ENCODE measurements at places on chromosomes 6 and 20.

DNA sequence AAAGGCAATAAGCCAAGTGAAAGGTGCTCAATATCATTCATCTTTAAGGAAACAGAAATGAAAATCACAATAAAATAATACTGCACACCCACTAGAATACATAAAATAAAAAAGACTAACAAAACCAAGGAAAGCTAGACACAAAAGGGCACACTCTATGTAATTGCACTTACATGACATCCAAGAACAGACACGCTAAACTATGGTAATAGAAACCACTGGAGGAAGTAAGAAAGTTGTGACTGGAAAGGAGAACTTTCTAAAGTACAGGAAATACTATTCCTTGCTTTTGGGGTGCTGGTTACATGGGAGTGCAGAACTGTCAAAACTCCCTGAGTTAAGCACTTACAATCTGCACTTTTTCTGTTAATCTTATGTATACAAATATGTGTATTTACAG is 253.7 kb upstream of the RUNX2 start:
- no peak for DNase-seq

- no peak for DNase-seq
Measured at GRCh38 chr6:152206072-152206818, 398.8 kb downstream of the ESR1 start.

GRCh38 chr6:34229877-34230276 is 6.8 kb upstream of the HMGA1 start:
- DNase-seq, result no peak

DNA sequence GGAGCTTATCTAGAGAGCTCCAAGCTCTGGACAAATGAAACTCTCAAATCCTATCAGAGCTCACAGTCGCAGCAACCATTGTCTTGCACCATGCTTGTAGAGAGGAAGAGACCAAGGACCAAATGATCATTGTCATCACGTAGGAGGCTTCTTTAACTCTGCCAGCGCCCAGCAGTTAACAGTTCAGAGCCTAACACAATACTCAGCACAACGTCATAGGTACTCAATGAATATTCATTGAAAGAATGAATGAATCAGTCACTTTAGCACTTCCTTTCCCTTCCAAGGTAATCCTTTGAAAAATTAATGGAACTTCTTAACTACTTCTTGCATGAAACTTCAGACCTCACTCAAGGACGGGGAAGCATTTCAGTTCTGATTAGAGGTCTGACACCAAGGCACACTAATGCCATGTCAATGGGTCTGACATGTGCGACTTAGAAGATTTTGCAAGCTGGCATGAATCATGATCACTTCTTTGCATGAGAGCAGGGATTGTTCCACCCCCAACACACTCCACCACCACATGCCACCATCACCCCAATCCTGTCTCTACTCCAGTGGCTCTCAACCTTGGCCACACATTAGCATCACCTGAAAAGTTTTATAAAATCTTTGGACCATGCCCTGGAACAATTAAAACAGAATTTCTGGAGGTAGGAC is 45.1 kb downstream of the KHDC1L start:
- no peak for DNase-seq

DNA sequence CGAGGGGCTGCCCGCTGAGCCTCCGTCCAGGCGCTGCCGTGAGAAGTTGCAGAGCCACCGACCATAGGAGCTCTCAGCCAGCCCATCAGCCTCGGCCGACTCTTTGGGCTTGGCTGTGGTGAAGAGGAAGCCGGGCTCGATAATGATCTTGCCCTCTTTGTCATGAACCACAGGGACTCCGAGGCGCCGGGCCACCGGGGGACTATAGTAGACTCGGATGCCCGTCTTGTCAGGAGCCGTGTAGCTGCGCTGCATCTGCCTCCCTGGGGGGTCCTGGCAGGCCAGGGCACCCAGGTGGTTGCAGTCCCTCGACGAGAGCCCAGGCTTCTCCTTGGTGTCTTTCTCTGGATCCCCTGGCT is 20.5 kb upstream of the DSN1 start:
- DNase-seq, result no peak

DNA sequence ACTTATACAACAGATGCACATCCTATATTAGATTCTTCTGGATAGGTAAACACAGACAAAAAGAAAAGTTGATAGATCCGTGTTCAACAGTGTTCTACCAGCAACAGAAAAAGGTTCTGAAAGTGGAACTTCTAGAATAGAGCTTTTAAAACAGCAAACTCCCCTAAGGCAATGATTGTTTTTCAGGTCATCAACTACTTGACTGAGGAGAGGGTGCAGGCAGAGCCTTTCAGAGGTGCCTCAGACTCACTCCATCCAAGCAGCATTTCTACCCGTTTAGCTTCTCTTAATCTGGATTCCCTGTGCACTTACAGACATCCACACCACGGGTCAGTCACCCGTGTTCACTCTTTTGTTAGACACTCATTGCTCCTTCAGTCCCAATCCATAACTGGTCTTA is 28.9 kb downstream of the FYN start:
- DNase-seq, result no peak

DNA sequence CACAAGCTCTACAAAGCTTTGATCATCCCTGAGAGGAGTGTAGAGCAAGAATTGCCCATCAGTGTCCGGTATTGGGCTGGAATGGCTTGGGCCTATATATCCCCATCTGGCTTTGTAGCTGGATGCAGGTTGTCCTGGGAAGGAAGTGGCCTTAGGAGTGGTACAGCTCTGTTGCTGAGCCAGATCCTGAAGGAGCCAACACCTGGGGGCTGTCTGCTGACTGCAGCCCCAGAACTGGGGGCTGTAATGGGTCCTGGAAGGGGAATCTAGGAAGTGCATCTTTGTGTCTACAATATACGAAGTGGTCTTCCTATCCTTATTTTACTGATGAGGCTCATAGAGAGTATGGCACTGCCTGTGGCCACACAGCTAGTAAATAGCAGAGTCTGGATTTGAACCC is 145.9 kb downstream of the CDC5L start:
- DNase-seq, result no peak

- DNase-seq, result no peak
Measured at GRCh38 chr6:41404182-41404845, 68.9 kb downstream of the NCR2 start.

DNA sequence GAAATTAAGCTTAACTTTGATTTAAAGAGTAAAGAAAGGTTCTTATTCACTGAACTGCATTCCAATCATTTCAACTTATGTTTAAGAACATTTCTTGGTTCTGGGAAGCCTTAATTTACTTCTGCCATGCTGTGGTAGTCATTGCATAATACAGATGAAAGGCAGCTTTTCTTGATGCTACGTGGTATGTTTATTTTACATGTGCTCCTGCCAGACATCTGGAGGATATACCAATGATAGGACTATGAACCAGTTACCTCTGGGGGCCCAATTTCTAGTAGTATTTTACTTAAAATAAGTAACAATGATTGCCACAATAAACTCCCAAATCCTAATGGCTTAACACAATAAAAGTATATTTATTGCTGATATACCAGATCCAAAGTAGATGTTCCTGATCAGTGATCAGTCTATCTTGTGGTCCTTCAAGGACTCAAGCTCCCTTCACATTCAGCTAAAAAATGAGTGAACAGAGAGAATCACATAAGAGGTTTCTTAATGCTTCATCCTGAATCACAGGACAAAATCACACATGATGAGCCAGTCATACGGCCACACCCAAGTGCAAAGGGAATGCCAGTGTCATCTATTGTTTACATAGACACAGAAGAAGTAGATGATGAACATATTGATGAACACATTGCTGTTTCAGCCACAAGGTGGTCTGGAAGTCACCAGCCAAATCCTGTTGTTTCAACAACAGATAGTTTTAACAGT is 56.5 kb upstream of the CCN2 start:
- DNase-seq, result no peak

DNA sequence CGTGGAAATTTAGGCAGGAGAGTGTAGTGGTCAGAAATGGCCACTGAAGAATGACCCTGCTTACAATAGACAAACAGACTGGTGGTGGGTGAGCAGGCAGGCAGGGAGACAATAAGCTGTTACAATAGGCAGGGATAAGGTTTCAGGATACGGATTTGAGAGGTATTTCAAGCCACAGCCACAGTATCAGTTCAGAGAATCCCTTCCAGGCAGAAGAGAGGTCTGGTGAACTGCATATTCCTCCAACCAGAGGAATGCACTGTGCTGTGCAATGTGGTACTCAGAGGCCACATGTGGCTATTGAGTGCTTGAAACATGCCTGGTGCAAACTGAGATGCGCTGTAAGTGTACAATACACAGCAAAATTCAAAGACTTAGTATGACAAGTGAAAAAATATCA is 20.6 kb downstream of the RMND1 start:
- DNase-seq, result no peak

- DNase-seq, result no peak
Measured at GRCh38 chr6:37116326-37116725, 53.6 kb upstream of the PIM1 start.

DNA sequence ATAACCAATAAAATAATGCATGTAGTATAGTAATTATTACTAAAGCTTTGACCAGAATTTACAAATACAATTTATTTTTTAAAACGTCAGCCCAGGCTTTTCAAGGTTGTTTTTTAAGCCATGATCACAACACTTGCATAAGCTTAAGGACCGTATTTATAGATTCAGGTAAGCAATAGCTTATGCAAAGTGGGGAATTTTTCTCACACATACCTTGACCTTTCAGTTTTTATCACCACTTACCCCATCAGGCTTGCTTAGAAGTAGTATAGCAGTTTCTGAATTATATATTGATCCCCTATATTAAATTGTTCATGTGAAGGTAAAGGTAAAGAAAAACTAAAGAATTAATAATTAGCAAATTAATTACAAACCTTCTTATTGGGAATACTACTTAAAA is 232.3 kb upstream of the FKBP1C start:
- DNase-seq, result no peak

DNA sequence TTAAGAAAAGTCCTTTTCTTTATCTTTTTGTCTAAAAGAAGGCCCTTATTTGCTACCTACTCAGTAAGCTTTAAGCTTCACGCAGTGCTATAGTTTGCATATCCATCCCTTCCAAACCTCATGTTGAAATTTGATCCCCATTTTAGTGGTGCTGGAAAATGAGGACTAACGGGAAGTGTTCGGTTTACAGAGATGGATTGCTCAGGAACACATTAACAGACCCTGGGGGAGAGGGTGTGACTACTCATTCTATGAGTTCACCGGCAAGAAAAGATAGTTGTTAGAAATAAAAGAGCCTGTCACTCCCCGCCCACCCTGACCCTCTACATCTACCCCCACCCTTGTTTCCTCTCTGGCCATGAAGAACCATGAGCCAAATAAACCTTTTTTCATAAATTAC is 546.2 kb downstream of the MEI4 start:
- no peak for DNase-seq

DNA sequence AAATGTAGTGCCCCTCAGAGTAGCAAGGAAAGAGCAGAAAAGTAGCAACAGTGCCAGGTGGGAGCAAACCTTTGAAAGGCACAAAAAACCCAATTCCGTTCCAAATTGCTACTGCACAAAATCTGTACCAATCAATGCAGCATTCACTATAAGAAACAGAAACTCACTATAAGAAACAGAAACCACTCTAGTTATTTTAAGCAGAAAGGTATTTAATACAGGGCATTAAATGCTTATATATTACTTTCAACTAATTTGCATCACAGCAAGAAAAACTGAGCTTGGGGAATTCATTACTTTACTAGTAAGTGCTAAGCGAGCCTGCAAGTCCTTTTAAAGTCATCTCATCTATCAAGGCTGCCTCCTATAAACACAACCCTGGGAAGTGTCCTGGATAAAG is 116.5 kb upstream of the OLIG3 start:
- DNase-seq, result no peak

DNA sequence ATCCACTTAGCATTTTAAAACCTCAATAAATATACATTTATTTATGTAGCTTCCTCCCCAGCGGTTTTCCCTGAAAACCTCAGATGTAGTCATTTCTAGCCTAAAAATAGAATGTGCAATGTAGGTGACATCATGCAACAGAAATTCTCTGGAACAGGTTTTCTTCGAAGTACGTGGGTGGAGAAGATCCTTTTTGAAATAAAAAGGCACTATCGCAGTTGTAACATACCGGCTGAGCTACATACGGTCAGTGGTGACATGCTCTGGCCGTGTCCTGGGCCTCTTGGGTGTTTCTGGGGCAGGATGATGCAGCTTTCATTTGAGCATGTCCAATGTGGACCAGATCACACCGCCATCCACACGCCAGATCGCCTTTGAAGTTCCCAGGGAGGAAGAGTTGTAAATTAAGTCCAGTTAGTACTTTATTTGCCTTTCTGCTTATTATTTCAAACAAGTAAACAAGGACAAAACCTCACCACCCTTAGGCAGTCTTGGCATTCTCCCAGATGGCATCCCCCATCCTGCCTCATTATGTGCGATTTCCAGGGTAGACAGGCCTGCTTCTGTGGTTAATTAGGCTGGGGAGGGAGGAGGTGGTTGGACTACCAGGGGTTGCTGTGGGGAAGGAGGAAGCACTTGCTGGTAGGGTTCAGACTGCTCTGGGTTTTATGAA is 109.5 kb upstream of the CLDN20 start:
- DNase-seq, result peak; percentile 32

DNA sequence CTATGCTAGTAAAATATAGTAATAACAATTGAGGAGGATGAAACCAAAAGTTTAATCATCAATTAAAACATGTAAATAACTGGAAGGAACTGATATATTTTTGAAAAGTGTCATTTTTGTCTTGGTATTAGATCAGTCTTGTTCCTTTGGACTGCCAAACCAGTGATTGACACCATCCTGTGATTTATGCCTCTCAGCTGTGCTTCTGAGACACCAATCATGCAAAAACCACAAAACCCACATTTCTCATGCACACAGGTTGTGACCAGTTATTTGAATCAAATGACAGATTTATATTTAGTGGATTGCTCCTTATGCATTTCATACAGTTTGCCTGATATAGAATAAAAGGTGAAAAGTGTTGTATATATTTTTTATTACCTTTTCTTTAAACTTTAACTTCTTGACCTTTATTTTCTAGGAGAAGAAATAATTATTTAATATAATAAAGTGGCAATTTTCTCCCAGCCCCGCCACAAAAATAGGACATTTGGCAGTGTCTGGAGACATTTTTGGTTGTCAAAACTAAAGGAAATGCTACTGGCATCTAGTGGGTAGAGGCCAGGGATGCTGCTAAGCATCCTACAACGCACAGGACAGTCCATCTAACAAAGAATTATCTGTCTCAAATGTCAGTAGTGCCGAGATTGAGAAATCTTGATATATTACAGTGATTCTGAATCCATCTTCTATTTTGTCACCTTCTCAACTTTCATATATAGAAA is 383.6 kb downstream of the BCKDHB start:
- no peak for DNase-seq

- DNase-seq, result no peak
Measured at GRCh38 chr6:18160911-18161310, 5.7 kb downstream of the KDM1B start.

GRCh38 chr6:129416337-129416990 is 293.5 kb downstream of the ARHGAP18 start:
- DNase-seq, result no peak
